Activated CD4-positive, alpha-beta T cell treated with anti-CD3 and anti-CD28 coated beads for 48 hours (primary cell): ENCODE measurements at places on chromosomes 5 and 9.

GRCh38 chr5:112703866-112704820, 33.5 kb upstream of the APC start:
- DNase-seq: no peak

- DNase-seq: no peak
Measured at GRCh38 chr9:93329629-93330280, 121.7 kb upstream of the FAM120A start.

GRCh38 chr9:89961616-89962341, 357.0 kb downstream of the GADD45G start:
- DNase-seq: no peak

DNA sequence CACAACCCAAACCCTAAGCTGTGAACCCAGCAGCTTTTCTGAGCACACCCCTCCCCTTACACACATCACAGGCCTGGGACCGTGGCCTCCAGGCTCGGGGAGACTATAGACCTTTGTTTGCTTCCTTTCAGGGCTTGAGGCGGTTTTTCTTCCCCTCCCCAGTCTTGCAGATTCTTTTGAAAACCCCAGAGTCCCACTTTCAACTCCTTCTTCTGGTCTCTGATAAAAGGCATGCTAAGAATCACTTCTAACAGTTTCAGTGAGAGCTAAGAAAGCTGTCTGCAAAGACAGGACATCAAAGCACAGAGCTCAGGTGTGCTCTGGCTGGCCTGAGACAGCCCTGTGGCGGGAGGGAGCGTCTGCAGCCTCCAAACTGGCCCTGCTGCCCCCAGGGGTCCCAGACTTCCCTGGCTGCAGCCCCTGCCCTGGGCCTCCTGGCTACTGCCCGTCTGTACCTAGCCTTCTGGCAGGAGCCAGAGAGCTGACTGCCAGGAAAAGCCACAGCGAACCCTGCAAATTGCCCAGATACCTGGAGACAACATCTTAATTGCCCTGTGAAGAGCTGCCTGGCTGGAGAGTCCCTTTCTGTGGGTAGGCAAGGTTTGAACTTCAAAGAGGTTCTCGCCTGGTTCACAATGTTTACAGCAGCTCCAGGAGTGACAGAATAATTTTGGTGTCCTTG, 138.9 kb downstream of the GADD45G start:
- peak; percentile 36 for DNase-seq

GRCh38 chr5:14834584-14835550, 36.7 kb downstream of the ANKH start:
- DNase-seq: no peak

DNA sequence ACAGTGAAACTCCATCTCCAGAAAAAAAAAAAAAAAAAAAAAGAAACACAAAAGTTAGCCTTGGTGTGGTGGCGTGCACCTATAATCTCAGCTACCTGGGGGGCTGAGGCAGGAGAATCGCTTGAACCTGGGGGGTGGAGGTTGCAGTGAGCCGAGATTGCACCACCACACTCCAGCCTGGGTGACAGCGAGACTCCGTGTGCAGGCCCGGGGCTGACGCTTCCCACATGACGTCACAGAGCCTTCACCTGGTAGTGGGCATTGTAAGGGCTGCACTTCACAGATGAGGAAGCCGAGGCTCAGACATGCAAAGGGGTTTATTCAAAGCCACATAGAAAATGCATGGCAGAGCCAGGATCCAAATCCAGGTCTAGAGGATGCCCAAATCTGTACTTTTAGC, 114.2 kb downstream of the GAPVD1 start:
- DNase-seq: no peak

DNA sequence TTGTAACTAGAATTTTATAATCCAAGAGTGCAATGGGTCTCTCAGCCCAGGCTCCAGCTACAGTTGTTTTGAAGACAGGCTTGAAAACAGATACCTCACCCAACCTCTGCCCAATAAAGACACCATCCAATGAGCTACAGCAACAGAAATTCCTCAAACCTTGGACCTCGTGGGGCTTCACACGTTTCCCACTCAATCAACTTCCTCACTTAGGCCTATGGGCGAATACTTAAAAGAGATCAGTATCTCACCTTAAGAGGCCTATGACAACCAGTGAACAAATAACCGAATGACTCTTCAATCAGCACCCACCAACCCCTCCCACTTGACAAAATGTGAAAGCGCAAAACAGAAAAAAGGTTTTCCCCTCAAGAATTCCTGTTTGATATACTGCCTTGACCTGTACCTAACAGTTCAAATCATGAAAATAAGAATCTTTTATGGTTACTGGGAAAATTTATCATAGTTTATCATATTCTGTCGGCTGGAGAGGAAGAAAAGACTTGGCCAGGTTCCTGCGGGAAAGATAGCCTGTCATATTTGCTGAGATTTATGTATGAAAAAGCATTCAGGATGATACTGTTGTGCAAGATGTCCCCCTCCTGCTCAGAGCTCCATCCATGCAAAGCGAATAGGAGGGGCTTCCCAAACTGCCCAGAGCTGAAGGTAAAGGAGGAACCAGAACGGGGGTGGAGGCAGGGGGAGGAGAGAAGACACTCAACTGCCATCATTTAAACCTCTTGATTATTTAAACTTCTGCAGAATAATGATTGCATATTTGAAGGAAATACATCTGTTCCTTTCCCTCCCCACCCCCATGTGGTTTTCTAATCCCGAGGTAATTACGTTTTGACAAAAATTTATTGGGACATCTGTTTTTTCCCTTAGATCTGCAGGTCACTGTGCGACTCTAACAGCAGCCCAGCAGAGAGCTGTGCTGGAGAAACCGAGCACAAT, 256.3 kb downstream of the NFIB start:
- no peak for DNase-seq
